ENCODE measurements at places on chromosomes 2 and 18. TPM values are rescaled to one million over a fixed set of nuclear protein-coding genes. Genes with fewer than 3 reads are reported as not detected.

Gene IL1RL1
- 0.48 TPM for polyA plus RNA-seq

Gene OTX1
- polyA plus RNA-seq: not detected

Gene C2orf15
- polyA plus RNA-seq: 12.8 TPM

Gene GPR39
- 3.3 TPM for polyA plus RNA-seq

Gene RAD51AP2
- polyA plus RNA-seq: 0.38 TPM

DNA sequence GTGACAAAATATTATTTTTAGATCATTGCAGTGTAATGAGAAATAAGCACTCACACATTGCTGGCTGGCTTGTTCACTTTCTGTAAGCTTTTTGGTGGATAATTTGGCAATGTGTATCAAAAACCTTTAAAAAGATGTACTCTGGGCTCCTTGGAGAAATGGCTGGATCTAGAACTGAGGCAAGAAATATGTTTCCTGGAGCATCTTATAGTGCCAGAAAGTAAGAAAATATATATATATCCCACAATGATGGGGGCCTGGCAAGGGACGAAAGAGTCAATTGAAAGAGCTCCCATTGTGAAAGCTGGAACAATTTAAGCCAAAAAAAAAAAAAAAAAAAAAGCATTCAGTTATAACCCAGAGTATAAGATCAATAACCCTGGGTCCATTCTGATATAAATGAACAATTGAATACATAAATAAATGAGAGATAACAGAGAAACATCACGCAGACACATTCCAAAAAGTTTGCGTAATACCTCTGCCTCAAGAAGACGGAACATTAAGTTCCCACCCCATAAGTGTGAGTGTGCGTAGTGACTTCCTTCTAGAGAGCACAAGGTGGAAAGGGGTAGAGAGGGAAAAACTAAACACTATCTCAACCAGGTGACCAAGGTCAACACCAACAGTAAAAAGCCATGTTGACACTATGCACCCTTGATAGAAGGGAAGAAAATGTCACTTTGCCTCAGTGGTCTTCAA, 77.5 kb downstream of the BIN1 start:
- no peak for DNase-seq

- no peak for DNase-seq
Observed at GRCh38 chr2:98892871-98893270, 43.2 kb downstream of the CRACDL start.

DNA sequence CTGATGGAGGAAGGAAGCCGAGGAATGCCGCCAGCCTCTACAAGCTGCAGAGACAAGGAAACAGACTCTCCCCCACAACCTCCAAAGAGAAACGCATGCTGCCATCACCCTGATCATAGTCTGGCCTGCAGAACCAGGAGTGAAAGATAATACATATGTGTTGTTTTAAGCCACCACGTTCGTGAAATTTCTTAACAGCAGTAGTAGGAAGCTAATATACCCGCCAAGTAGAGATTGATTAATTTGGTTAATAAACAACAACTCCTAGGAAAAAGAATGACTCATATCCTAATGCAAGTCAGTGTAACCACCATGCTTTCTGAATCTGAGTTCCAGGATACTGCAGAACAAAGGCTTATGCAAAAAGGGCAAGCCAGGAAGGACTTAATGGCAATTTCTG, 36.6 kb downstream of the LONRF2 start:
- no peak for DNase-seq

DNA sequence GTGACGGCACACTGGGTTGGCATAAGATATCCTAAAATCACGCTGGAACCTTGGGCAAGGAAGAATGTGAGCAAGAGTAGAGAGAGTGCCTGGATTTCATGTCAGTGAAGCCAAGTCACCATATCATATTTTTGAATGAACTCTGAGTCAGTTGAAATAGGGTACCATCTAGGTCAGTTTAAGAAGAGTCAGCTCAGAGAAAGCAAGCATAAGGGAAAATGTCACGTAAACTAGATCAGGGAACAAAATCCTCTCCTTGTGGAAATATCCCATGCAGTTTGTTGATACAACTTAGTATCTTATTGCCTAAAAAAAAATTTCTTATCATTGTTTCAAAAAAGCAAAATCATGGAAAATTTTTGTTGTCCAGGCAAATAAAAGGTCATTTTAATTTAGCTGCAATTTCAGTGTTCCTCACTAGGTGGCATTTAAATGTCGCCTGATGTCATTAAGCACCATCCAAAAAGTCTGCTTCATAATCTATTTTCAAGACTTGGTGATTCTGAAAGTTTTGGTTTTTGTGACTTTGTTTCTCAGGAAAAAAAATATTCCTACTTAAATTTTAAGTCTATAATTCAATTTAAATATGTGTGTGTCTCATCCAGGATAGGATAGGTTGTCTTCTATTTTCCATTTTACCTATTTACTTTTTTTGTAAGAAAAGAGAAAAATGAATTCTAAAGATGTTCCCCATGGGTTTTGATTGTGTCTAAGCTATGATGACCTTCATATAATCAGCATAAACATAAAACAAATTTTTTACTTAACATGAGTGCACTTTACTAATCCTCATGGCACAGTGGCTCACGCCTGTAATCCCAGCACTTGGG, 19.6 kb downstream of the RSAD2 start:
- DNase-seq: no peak

GRCh38 chr2:221517696-221518151, 54.4 kb downstream of the EPHA4 start:
- DNase-seq: no peak
